ENCODE measurements at places on chromosomes 6 and 20. TPM values are rescaled to one million over a fixed set of nuclear protein-coding genes. Genes with fewer than 3 reads are reported as not detected.

Gene GHRH
- not detected for polyA plus RNA-seq

GRCh38 chr20:3279761-3280160 lies 40.8 kb upstream of the SLC4A11 start:
- H3K27me3 ChIP-seq: no peaks in the 10 kb centered on the region
- peaks cover 76% of the 10 kb centered on the region for H3K36me3 ChIP-seq
- DNase-seq: no peak
- no peak overlapping the region for H3K4me3 ChIP-seq

DNA sequence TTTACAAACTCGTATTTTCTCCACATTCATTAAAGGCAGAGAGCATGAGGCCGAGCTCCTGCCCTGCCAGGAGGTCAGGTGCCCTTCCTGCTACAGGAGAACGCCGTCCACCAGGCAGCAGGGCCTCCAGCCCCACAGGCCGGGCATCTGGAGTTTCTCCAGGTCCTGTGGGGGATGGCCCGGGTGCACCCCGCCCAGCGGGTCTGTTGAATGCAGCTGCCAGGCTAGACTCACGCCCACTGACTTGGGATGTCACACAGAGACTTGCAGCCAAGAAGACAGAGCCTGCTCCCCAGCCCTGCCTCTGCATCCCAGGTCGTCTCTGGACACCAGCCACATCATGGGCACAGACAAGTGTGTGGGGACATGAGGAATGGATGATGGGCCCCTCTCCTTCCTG lies 376.4 kb downstream of the CDH4 start:
- no peaks in the 10 kb centered on the region for H3K27me3 ChIP-seq
- no peak overlapping the region for H3K27ac ChIP-seq
- DNase-seq: no peak
- H3K4me3 ChIP-seq: no peak overlapping the region
- H3K36me3 ChIP-seq: no peaks in the 10 kb centered on the region

GRCh38 chr6:142683714-142684141 lies 261.2 kb downstream of the HIVEP2 start:
- no peaks in the 10 kb centered on the region for H3K27me3 ChIP-seq
- no peak for DNase-seq
- no peaks in the 10 kb centered on the region for H3K36me3 ChIP-seq
- H3K4me1 ChIP-seq: no peaks in the 10 kb centered on the region
- no peak overlapping the region for H3K27ac ChIP-seq

DNA sequence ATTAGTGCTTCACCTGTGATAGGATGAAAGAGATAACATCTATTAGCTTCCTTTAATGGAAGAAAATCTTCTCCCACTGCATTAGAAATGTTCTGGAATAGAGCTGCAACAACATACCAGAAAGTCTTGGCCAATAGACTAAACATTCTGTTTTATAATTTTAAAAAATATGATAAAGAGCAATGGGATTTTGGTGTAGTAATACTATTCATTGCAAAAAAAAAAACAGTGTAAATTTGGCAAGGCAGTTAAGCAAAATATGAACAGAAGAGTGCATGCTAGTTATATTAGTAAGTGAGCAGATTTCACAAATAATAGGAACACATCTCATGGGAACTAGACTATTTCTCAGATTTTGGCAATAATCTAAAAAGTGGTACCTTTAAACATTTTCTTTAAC lies 43.3 kb downstream of the SOX4 start:
- H3K4me3 ChIP-seq: no peak overlapping the region
- no peaks in the 10 kb centered on the region for H3K27me3 ChIP-seq
- H3K4me1 ChIP-seq: no peaks in the 10 kb centered on the region
- DNase-seq: no peak

DNA sequence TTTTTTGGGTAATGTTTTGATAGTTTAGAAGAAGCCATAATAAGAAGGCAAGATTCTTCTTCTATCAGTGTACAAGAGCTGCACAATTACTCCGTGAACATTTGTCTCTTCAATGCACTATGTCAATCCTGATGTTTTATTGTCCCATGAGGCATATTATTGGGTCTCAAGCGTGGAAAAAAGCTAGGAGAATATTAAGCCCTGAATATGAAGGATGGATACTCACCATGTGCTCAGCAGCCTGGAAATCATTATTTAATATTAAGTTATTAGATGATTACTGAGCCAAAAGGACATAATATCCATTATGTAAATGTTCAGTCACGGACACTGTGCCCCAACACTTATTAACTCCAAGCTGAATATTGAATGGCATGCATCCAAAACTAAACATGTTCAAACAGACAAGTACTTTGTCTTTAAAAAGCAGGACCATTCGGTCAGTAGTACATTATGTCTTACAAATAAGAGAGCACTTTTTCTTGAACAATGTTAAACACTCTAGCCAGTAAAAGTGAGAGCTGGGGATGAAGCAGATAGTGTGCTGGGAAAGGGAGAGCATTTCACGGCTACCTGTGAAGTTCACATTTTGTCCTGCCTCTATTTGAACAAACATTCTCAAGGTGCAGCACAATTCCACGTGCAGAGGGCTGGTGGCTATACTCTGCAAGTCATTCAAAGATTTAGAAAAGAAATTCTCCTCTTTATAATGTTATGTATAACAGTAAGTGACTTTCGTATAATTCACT lies 70.6 kb upstream of the CNR1 start:
- no peaks in the 10 kb centered on the region for H3K4me1 ChIP-seq
- H3K4me3 ChIP-seq: no peak overlapping the region

DNA sequence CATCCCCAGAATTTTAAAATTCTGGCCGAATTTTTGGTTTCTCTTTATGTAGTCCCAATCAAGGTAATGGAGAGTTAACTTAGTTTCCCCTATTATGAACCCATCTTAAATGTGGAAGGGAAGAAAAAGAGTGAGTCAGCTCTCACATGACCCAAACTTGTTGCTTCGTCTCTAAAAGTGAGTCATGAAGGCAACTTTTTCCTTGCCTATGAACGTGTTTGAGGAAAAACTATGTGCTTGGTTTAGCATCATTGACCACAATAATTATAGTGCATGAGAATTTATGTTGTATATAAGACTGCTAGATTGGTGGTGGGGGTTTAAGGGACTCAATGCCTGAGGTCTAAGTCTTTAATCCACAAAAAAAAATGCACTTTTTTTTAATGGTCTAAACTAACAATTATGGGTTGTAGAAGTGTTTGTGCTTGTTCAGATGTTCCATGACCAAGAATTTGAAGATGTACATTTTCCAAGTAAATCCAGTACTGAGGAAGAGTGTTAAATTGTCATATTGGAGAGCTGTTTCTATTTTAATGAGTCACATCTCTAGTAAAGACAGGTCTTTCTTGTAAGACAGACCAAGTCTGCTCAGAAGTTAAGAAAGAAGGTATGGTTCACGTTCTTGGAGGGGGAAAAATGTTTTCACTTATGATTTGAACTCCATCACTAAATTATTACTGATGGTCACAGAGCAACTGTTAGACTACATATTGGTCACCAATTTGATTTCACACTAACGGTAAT lies 409.9 kb upstream of the MARCKS start:
- H3K27ac ChIP-seq: no peak overlapping the region
- peaks cover 16% of the 10 kb centered on the region for H3K4me1 ChIP-seq
- H3K27me3 ChIP-seq: no peaks in the 10 kb centered on the region
- H3K36me3 ChIP-seq: no peaks in the 10 kb centered on the region

DNA sequence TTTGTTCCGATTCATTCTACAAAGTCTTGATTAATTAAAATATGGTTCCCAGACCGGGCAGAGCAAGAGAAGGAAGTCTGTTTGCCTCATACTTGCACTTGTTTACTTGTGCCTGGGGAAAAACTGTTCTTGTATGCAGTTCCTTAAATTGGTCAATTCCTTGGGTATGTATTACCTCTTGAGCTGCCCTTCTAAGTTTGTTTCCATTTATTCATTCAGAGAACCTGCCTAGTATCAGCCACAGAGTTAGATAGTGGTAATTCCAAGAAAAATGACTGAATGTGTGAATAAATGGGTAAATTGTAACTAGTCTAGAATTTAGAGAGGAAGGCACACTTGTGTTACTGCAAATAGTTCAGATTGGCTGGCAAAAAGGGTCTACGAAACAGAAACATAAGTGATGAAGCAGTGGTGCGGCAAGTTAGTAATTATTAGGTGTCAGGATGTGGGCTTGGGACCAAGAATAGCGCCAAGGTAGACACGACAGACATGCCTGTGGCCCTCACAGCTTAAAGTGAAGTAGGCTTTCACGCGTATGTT lies 525 bp upstream of the MAK start:
- DNase-seq: peak; percentile 75
- peaks cover 30% of the 10 kb centered on the region for H3K27me3 ChIP-seq
- peak overlapping the region; percentile 81 for H3K4me3 ChIP-seq

- H3K4me3 ChIP-seq: no peak overlapping the region
- no peaks in the 10 kb centered on the region for H3K27me3 ChIP-seq
- DNase-seq: no peak
- H3K27ac ChIP-seq: no peak overlapping the region
Measured at GRCh38 chr20:9262653-9263194, 193.8 kb downstream of the PLCB4 start.

Gene TFAP2D
- polyA plus RNA-seq: not detected

DNA sequence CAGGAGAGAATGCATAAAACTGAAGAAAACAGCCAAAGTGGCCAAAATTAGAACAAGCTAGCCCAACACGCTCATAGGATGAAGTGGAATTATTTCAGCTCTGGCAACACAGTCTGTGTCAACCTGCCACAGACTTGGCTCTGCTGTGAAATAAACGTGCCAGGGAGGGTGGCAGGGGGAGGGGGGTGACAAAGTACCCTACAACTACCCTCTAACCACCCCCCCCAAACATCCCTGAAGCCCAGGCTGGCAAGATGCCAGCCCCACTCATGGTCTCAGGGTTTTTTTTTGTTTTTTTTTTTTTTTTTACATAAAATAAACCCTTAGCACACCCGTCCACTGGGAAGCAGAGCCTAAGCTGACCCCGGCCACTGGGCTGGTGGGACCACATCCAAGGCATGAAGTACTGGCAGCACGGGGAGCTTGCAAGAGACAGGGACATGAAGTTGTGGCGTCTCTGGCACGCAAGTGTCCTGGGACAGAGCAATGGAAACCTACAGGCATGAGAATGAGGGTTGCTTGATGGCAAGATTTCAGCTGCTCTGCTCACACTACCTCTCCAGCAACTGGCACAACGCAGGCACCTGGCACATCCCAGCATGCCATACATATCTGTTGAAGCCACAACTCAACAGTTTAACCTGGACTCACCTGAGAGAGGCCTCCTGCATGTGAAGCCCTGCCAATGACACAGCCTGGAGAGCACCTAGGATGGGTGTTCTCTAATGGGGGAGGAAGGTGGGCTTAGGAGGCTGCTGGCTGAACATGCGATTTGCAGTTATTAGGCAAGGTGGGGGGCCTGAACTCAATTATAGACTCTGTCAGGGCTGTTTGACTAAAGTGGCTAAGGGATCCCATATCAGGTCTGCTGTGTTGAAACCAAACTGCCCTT lies 76.4 kb downstream of the TRAM2 start:
- H3K27ac ChIP-seq: no peak overlapping the region
- H3K4me1 ChIP-seq: peaks cover 29% of the 10 kb centered on the region
- peaks cover 31% of the 10 kb centered on the region for H3K36me3 ChIP-seq
- no peaks in the 10 kb centered on the region for H3K27me3 ChIP-seq
- H3K4me3 ChIP-seq: no peak overlapping the region
- DNase-seq: no peak

DNA sequence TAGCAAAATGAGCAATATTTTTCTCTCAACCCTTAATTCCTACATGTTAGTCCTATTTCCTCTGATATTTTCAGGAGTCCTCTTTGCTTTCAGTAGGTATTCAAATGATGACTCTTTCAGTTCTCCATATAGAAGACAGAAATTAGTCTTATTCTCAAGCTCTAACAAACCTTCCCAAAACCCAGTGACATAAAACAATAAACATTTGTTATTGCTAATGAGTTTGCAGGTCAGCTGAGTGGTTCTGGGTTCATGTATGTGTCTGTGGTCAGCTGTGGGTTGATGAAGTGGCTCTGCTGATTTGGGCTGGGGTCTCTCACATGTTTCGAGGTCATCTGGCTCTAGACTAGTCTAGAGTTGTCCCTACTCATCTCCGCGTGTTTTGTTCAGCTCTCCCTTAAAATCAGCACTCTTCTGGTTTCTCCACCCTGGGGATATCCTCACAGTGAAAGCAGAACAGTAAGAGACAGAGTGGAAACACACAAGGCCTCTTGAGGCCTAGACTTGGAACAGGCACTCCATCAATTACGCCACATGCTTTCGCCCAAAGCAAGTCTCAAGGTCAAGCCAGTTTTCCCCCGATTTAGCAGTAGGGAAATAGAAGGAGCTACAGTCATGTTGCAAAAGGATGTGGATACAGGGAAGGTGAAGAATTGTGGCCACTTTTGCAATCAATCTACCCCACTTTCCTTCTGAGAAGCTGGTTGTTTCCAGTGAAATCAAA lies 273.0 kb downstream of the PLCB1 start:
- H3K27ac ChIP-seq: peak overlapping the region; percentile 68
- H3K36me3 ChIP-seq: no peaks in the 10 kb centered on the region
- H3K27me3 ChIP-seq: no peaks in the 10 kb centered on the region
- no peak overlapping the region for H3K4me3 ChIP-seq
- DNase-seq: no peak

Gene VSTM2L
- not detected for polyA plus RNA-seq

Gene OR2J1
- not detected for polyA plus RNA-seq

Gene ZBTB46
- 0.07 TPM for polyA plus RNA-seq

GRCh38 chr6:106702451-106703110 lies 73.2 kb downstream of the QRSL1 start:
- no peaks in the 10 kb centered on the region for H3K36me3 ChIP-seq
- no peak overlapping the region for H3K27ac ChIP-seq
- no peak overlapping the region for H3K4me3 ChIP-seq
- H3K4me1 ChIP-seq: no peaks in the 10 kb centered on the region

- H3K27ac ChIP-seq: no peak overlapping the region
- DNase-seq: no peak
- H3K27me3 ChIP-seq: no peaks in the 10 kb centered on the region
- no peaks in the 10 kb centered on the region for H3K4me1 ChIP-seq
- no peaks in the 10 kb centered on the region for H3K36me3 ChIP-seq
Measured at GRCh38 chr6:141326426-141326825, 806.3 kb upstream of the GJE1 start.

GRCh38 chr6:110255211-110255750 lies 75.1 kb downstream of the CDC40 start:
- no peak overlapping the region for H3K27ac ChIP-seq
- no peak overlapping the region for H3K4me3 ChIP-seq
- no peaks in the 10 kb centered on the region for H3K27me3 ChIP-seq
- no peak for DNase-seq
- H3K36me3 ChIP-seq: no peaks in the 10 kb centered on the region

DNA sequence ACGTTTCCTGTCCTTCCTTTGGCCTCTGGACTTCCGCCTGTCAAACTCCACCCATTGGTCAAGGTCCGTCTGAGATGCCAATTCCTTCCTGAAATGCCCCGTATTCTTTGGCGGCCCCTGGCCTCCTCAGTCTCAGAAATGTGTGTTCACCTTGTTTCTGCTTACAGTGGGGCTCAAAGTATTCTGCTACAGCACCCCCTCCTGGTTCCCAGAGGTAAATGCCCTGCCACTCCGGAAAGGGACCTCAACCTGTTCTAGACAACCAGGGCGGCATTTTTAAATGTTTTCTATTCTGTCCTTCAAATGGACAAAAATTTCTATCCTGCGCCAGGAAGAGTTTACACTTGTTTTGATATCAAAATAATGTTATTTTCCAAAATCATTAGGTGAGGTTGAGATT lies 12.1 kb upstream of the PAX1 start:
- DNase-seq: no peak
- H3K27ac ChIP-seq: no peak overlapping the region
- H3K4me3 ChIP-seq: no peak overlapping the region
- H3K4me1 ChIP-seq: no peaks in the 10 kb centered on the region
- peaks cover 8% of the 10 kb centered on the region for H3K27me3 ChIP-seq
- H3K36me3 ChIP-seq: no peaks in the 10 kb centered on the region
